Activated T-helper 1 cell treated with anti-CD3 and anti-CD28 coated beads, Interleukin-12 subunit alpha, Interleukin-12 subunit beta, Interleukin-2, Interleukin-4 antibody, amounts not matched to agents 30 ng/mL and 10 ng/mL and 1 ng/mL, durations not matched to agents 14 hours and 24 hours and 36 hours (primary cell): ENCODE measurements at places on chromosomes 6 and 20. TPM values are rescaled to one million over a fixed set of nuclear protein-coding genes. Genes with fewer than 3 reads are reported as not detected.

- no peak for DNase-seq
- peaks cover 6% of the 10 kb centered on the region for H3K27me3 ChIP-seq
- no peak overlapping the region for H3K27ac ChIP-seq
- H3K36me3 ChIP-seq = no peaks in the 10 kb centered on the region
These were observed 14.8 kb upstream of the LPA start for GRCh38 chr6:160678744-160679401.

GRCh38 chr6:33691456-33692077 is 19.9 kb downstream of the UQCC2 start:
- H3K4me3 ChIP-seq = no peak overlapping the region
- peak overlapping the region; percentile 44 for H3K27ac ChIP-seq
- peaks cover 44% of the 10 kb centered on the region for H3K36me3 ChIP-seq
- H3K4me1 ChIP-seq = peaks cover 50% of the 10 kb centered on the region

- H3K4me1 ChIP-seq = no peaks in the 10 kb centered on the region
- H3K4me3 ChIP-seq = no peak overlapping the region
- no peaks in the 10 kb centered on the region for H3K27me3 ChIP-seq
- no peak for DNase-seq
- no peaks in the 10 kb centered on the region for H3K36me3 ChIP-seq
- H3K27ac ChIP-seq = no peak overlapping the region
These were observed 145.9 kb downstream of the TBC1D32 start for GRCh38 chr6:121188356-121188755.

- no peak for DNase-seq
- H3K27ac ChIP-seq = no peak overlapping the region
- no peaks in the 10 kb centered on the region for H3K36me3 ChIP-seq
These were observed 702.9 kb downstream of the TENT5A start for GRCh38 chr6:81049425-81050042.

DNA sequence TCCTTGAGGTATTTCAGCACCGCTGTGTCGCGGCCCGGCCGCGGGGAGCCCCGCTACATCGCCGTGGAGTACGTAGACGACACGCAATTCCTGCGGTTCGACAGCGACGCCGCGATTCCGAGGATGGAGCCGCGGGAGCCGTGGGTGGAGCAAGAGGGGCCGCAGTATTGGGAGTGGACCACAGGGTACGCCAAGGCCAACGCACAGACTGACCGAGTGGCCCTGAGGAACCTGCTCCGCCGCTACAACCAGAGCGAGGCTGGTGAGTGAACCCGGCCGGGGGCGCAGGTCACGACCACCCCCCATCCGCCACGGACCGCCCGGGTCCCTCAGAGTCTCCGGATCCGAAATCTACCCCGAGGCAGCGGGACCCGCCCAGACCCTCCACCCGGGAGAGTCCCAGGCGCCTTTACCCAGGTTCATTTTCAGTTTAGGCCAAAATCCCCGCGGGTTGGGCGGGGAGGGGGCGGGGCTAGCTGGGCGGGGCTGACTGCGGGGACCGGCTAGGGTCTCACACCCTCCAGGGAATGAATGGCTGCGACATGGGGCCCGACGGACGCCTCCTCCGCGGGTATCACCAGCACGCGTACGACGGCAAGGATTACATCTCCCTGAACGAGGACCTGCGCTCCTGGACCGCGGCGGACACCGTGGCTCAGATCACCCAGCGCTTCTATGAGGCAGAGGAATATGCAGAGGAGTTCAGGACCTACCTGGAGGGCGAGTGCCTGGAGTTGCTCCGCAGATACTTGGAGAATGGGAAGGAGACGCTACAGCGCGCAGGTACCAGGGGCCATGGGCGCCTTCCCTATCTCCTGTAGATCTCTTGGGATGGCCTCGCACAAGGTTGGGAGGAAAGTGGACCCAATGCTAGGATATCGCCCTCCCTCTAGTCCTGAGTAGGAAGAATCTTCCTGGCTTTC is 693 bp downstream of the HLA-F start:
- H3K27ac ChIP-seq = peak overlapping the region; percentile 92
- DNase-seq = peak; percentile 67
- peak overlapping the region; percentile 96 for H3K4me3 ChIP-seq
- H3K4me1 ChIP-seq = peaks cover 54% of the 10 kb centered on the region
- H3K36me3 ChIP-seq = peaks cover 45% of the 10 kb centered on the region

GRCh38 chr6:21199262-21199661 is 394.3 kb upstream of the SOX4 start:
- no peak for DNase-seq
- no peak overlapping the region for H3K27ac ChIP-seq
- peaks cover 11% of the 10 kb centered on the region for H3K4me1 ChIP-seq
- H3K36me3 ChIP-seq = peaks cover 2% of the 10 kb centered on the region
- H3K27me3 ChIP-seq = no peaks in the 10 kb centered on the region

- H3K4me3 ChIP-seq = no peak overlapping the region
- H3K27me3 ChIP-seq = peaks cover 13% of the 10 kb centered on the region
- no peak for DNase-seq
- peaks cover 6% of the 10 kb centered on the region for H3K4me1 ChIP-seq
- H3K27ac ChIP-seq = no peak overlapping the region
- H3K36me3 ChIP-seq = no peaks in the 10 kb centered on the region
These were observed 20.6 kb upstream of the NKX2-2 start for GRCh38 chr20:21534453-21534852.

- no peak overlapping the region for H3K27ac ChIP-seq
- no peaks in the 10 kb centered on the region for H3K27me3 ChIP-seq
- H3K4me1 ChIP-seq = no peaks in the 10 kb centered on the region
These were observed 70.9 kb downstream of the PACRG start for GRCh38 chr6:162798546-162799266.

GRCh38 chr6:17271628-17272027 is 9.5 kb upstream of the RBM24 start:
- no peaks in the 10 kb centered on the region for H3K4me1 ChIP-seq
- no peak overlapping the region for H3K27ac ChIP-seq
- no peak for DNase-seq

DNA sequence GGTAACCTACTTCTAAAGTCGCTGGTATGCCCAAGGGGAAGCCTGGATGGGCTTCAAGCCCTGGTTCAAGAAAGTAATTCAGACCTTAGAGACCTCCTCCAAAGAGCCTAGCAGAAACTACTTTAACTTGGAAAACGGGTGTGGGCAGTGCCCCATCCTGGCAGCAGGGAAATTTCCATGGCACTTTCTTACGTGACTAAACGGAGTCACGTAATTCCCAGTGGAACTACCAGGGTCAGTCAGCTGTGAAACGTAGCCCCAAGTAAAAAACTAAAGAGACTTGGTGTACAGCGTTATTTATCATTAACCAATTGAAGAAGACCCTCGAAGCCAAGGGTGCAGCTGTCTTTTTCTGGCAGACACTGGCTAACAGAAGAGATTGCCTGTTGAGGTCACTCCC is 114.0 kb downstream of the RCAN2 start:
- no peak overlapping the region for H3K4me3 ChIP-seq
- H3K27ac ChIP-seq = no peak overlapping the region
- peaks cover 8% of the 10 kb centered on the region for H3K4me1 ChIP-seq
- DNase-seq = no peak
- no peaks in the 10 kb centered on the region for H3K36me3 ChIP-seq

GRCh38 chr20:18164356-18164755 is 26.7 kb downstream of the KAT14 start:
- H3K36me3 ChIP-seq = peaks cover 23% of the 10 kb centered on the region
- no peak for DNase-seq
- no peak overlapping the region for H3K4me3 ChIP-seq
- H3K4me1 ChIP-seq = peaks cover 20% of the 10 kb centered on the region

GRCh38 chr20:33993576-33994221 is at the start of gene RALY:
Gene RALY (plus strand): TSS chr20:33993911. CDS start chr20:34072075, 78,164 bp downstream.
- peak within 1 kb of the TSS; percentile 97 for H3K27ac ChIP-seq
- peak within 1 kb of the TSS; percentile 95 for H3K4me3 ChIP-seq
- H3K27me3 ChIP-seq = no peaks in the 10 kb centered on the region
- H3K36me3 ChIP-seq = peaks cover 13% of the 10 kb centered on the region
- H3K4me1 ChIP-seq = peaks cover 64% of the 10 kb centered on the region

DNA sequence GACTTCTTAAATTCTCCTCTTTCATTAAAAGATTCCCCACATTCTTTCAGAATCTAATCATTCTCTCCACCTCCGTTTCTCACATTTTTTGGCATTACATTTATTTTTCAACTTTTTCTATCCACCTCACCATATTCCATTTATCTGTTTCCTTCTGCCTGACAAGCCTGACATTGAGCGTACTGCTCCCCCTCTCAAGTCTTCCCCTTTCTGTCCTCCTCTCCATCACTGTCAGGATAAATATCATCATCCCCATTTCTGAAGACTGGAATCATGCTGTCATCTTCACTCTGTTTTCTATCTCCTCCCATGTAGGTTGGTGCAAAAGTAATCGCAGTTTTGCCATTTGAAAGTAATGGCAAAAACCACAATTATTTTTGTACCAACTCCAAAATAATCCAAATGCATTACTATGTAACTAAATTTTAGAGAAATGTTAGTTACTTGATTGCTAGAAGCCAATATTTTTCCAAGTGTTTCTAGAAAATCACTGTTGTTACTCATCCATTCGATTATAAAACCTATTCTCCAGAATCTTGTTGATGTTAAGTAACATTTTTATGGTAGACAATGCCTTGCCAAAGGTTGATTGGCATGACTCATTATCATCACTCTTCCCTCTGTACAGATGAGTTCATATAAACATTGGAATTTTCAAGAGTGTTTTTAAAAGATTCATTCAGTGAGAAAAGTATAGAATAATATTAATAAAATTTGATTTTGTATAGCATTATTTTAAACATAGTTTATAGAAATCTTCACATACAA is 292.3 kb upstream of the RNF217 start:
- H3K27me3 ChIP-seq = no peaks in the 10 kb centered on the region
- no peak overlapping the region for H3K4me3 ChIP-seq
- H3K27ac ChIP-seq = no peak overlapping the region
- no peaks in the 10 kb centered on the region for H3K4me1 ChIP-seq
- DNase-seq = no peak

DNA sequence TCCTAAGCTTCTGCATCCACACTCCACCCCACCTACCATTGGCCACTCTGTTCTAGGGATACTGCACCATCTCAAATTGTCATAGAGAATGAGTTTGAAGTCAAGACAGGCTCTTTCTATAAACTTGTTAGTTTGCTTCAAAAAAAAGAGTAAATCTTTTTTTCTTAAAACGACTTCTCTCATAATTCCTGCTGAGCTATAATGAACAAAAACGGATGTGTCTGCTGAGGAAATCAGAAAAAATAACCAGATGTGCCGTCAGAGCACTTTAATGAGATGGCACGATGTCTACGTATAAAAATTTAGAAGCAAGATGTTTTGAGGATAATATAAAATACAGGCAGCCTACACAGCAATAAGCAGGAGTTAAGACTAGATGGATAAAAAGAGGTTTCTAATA is 24.0 kb upstream of the DDO start:
- no peaks in the 10 kb centered on the region for H3K36me3 ChIP-seq
- no peak overlapping the region for H3K27ac ChIP-seq

GRCh38 chr6:138691595-138692057 is 81.9 kb upstream of the CCDC28A start:
- peak overlapping the region; percentile 75 for H3K4me3 ChIP-seq
- no peaks in the 10 kb centered on the region for H3K36me3 ChIP-seq
- peaks cover 50% of the 10 kb centered on the region for H3K27me3 ChIP-seq
- peaks cover 11% of the 10 kb centered on the region for H3K4me1 ChIP-seq
- DNase-seq = no peak
- H3K27ac ChIP-seq = peak overlapping the region; percentile 11

GRCh38 chr6:13662651-13663334 is 47.7 kb downstream of the NOL7 start:
- peaks cover 64% of the 10 kb centered on the region for H3K4me1 ChIP-seq
- H3K36me3 ChIP-seq = peaks cover 6% of the 10 kb centered on the region
- DNase-seq = no peak
- peak overlapping the region; percentile 0 for H3K27ac ChIP-seq

DNA sequence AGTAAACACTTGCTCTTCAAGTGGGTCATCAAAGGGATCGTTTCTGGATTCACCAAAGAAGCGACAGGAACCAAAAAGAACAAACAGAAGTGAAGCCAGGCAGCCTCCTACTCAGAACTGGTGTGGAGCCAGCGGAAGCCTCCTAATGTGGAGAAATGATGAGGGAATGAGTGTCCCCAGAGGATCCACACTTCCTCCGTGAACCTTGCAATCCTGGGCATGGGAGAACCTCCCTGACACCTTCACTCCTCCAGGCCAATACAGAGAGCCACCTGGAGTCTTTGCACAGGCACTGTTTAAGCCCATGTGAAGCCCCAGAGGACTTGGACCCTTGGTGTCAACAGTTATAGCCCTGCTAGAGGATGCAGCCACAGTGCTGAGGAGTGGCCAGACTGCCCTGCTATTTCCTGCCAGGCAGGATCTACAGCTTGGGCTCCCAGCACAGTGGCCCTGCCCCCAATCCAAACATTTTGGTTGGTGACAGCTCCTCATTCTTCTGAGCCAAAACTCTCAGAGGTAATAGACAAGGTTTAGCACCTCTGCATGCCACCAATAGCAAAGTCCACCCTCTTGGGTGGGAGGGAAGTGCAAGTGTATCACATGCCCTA is 23.2 kb upstream of the SERINC1 start:
- H3K36me3 ChIP-seq = no peaks in the 10 kb centered on the region
- H3K4me3 ChIP-seq = no peak overlapping the region
- peaks cover 7% of the 10 kb centered on the region for H3K27me3 ChIP-seq

DNA sequence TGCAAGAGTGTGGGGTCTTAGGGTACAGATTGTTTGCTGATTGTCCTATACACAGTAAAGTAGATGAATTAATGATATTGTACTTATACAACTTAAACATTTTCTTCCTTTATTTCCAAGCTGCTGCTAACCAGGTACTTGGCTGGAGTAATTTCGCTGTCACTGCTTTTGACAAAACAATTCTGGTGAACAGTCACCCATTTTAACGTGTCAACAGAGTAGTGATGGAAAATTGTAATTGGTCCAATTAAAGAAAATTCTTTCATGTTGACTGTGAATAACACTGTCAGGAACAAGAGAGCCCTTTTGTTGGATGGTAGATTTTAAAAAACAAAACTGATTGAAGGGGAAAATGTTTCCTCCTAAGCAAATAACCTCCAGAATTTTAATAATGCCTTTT is 26.4 kb upstream of the MROH8 start:
- no peak for DNase-seq
- H3K4me3 ChIP-seq = no peak overlapping the region
- peaks cover 12% of the 10 kb centered on the region for H3K4me1 ChIP-seq

DNA sequence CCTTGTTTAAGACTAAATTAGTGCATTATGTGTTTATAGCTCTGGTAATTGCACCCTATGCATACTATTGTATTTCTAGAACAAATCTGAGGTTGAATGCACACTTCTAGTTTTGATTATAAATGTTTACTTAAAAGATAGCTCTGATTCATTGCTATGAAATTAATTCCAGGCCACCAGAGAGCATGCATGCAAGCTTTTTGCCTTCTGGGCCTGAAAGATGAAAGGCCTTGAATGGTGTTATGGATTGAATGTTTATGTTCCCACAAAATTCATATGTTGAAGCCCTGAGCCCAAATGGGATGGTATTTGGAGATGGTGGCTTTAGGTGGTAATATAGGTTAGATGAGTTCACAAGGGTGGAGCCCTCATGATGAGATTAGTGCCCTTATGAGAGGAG is 695.0 kb upstream of the MAP3K7 start:
- no peaks in the 10 kb centered on the region for H3K27me3 ChIP-seq
- H3K4me3 ChIP-seq = no peak overlapping the region
- no peaks in the 10 kb centered on the region for H3K36me3 ChIP-seq
- no peak for DNase-seq
- H3K4me1 ChIP-seq = no peaks in the 10 kb centered on the region

- H3K27me3 ChIP-seq = peaks cover 3% of the 10 kb centered on the region
- H3K36me3 ChIP-seq = no peaks in the 10 kb centered on the region
- H3K27ac ChIP-seq = no peak overlapping the region
- H3K4me1 ChIP-seq = no peaks in the 10 kb centered on the region
These were observed 9.2 kb upstream of the SCRT2 start for GRCh38 chr20:684676-685319.

Gene NRSN1
- total RNA-seq = not detected in 2 replicates

Gene HLA-DMB
- total RNA-seq = 2.7 and 2.8 TPM in 2 replicates

Gene MEI4
- not detected in 2 replicates for total RNA-seq

Gene PRSS35
- total RNA-seq = not detected in 2 replicates

Gene FAXC
- not detected in 2 replicates for total RNA-seq

Gene FAM209B
- total RNA-seq = 1.2 and 1.4 TPM in 2 replicates

Gene SERPINB6
- total RNA-seq = 33.7 and 34.9 TPM in 2 replicates

Gene CD83
- 101 and 107 TPM in 2 replicates for total RNA-seq

Gene MMP24
- 0.05 TPM in 1 of 2 replicates, not detected in the other for total RNA-seq

Gene TGM3
- not detected in 2 replicates for total RNA-seq
